ENCODE measurements at places on chromosomes 12 and 14.

DNA sequence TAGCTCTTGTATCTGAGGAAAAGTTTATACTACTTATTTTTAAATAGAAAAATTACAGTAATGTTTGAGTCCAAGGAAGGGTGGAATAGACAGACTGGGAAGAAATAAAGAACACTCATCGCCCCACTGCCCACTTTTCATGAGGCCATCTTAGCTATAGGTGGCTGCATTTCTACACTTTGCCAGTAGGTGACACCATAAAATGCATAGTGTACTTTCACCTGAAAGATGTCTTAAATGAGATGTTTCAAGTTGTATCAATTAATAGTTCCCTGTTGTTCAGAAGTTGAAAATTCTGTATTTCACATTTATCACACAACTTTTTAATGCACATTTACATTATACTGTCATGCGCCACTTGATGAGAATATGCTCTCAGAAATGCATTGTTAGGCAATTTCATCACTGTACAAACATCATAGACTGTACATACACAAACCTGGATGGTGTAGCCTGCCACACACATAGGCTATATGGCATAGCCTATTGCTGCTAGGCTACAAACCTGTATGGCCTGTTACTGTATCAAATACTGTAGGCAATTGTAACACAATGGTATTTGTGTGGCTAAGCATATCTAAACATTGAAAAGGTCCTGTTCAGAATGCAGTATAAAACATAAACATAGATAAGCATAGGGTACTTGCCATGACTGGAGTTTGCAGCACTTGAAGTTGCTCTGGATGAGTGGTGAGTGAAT is 27.6 kb downstream of the PMCH start:
- DNase-seq, result peak; percentile 1

- no peak for DNase-seq
These were observed 23.9 kb downstream of the KRT76 start for GRCh38 chr12:52753283-52753682.

- no peak for DNase-seq
These were observed 583.9 kb downstream of the ALG10 start for GRCh38 chr12:34605955-34606748.

DNA sequence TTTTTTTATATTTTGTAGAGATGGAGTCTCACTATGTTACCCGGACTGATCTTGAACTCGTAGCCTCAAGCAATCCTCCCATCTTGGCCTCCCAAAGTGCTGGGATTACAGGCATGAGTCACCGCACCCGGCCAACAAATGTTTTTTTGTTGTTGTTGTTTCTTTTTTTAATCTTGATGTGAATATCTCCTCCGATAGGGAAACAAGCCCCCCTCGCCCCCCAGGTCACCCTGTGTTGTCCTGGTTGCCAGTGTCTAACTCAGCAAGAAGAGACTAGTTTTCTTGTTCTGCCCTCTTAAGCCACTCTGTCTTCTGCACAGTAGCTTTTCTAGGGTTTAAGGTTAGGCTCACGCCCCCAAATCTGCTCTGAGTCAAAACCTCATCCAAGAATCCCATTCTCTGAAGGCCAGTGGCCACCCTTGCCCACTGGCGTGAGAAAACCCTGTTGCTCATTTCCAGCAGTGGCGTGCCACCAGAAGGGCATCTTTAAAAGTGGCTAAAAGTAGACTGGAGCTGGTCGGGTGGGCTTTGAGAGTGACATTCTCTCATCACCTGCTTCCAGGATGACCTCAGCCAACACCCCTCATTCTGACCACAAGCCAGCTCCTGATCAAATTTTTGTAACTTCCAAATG is 42.7 kb downstream of the C14orf132 start:
- no peak for DNase-seq

DNA sequence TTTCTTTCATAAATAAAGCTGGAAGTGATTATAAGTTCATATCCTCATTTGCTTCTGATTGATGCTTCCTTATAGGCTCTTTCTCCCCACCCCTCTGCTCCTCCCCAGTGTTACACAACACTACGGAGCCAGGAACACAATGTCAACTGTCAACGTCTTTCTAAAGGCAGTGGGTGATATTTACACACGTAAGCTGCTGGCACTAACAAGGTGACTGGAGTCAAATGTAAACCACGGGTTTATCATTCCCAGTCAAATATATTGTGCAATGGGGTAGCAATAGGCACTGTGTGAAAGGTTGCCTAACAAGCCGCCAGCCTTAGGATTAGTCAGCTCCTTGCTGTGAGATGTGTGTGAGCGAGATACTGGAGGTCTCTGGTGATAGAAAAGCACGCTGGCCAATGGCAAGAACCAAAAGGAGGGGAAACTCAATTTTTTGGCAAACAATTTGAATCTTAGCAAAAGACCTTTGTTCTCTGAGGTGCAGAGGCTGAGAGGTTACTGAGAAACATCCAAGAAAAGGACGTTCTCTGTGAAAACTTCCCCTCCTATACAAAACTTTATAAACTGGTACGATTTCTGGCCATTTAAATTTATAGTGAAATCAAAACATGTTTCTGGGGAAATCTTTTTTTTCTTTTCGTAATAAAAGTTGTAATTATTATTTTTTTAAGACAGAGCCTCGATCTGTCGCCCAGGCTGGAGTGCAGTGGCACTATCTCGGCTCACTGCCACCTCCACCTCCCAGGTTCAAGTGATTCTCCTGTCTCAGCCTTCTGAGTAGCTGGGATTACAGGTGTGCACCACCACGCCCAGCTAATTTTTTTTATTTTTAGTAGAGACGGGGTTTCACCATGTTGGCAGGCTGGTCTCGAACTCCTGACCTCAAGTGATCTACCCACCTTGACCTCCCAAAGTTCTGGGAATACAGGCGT is 22.3 kb upstream of the HECTD1 start:
- DNase-seq, result peak; percentile 83

DNA sequence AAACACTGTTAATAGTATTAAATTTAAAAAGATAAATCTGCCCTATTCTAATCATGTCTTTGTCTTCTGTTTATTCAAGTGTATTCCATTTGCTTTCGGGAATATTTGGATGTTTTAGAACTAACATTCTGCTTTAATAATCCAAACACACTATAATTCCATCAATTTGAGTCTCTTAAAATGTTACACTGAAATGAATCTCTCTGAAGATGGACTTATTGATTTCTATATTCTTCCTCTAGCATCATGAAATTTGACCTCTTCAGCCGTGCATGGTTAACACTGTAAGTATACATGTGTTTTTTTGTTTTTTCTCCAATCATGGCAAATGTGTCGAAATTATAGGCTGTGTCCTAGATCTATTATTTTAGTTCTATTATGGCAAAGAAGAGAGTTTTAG is 339.2 kb downstream of the ACSS3 start:
- no peak for DNase-seq

GRCh38 chr12:52443966-52444365 is 8.0 kb downstream of the KRT6B start:
- DNase-seq, result no peak

All from non-pigmented ciliary epithelial cell (primary cell).